SJCRH30 (cell line): ENCODE measurements at places on chromosomes 12 and 14. TPM values are rescaled to one million over a fixed set of nuclear protein-coding genes. Genes with fewer than 3 reads are reported as not detected.

GRCh38 chr12:104183443-104183842, 32.1 kb upstream of the TXNRD1 start:
- no peak for DNase-seq

DNA sequence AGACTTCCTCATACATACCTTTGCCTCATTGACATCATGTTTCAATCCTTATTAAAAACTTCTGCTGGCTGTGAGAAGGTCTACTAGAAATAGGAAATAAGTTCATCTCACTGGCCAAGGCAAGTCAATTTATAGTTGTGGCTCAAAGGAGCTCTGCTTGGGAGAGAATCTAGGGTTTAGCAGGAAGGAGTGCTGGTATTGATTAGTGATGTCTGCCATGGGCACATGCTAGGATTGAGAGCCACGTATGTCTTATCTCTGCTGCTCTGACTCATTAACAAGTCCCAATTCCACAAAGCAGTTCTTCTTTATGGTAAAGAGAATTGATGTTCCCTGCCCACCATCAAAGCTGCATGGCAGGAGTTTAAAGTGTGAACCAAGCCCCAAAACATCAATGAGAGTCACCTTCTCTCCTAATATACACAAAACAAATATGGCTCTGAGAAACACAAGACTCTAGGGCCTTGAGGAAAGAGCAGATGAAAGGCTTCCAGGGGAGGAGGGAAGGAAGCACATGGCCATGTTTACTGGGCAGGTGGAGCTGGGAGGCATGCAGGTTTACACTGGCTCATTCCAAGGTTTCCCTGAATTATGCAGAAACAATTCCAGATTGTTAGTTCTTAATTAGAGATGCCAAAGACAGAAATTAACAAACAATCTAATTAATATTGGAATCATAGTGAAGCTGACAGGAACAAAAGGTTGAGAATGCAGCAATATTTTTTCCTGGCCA, 931.9 kb upstream of the TMEM132C start:
- no peak for DNase-seq

DNA sequence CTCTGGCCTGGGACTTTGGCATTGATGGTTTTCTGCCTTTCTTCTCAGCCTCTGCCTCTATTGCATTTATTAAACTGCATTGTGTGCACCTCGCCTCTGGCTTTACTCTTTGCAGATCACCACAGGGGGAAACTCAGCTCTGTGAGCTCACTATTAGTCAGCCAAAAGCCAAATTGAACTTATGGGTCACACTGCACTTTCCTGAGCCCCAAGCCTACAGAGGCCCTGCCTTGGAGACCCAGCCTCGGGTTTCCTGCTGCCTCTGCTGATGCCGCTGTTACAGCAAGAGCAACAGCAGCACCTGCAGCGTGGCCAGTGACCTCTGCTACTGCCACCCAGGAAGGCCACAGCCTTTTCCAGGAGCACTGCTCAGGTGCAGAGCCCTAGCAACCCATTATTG, 122.5 kb downstream of the DAD1 start:
- no peak for DNase-seq

Gene RNASE3
- not detected in 2 replicates for total RNA-seq

- DNase-seq = no peak
These were observed 27.6 kb downstream of the LEMD3 start for GRCh38 chr12:65196762-65197567.

GRCh38 chr12:5965950-5966383, 20.9 kb upstream of the ANO2 start:
- DNase-seq = peak; percentile 64

DNA sequence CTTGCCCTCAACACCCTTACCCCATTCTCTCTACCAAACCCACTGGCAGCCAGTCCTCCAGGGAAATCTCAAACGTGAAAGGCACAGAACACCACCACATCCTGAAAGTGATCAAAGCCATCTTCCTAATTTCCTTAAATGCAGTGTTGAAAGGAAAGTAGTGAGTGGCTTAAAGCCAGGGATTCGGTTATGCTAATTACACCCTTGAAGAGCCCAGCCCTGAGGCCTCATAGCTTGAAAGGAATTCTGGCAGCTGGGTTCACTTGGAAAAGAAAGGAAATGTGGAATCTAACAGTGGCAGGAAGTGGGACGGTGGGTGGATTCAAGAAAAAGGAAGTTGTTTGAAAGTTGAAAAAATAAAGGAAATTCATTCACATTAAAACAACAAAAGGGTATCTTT, 73.0 kb upstream of the FICD start:
- DNase-seq = peak; percentile 28

DNA sequence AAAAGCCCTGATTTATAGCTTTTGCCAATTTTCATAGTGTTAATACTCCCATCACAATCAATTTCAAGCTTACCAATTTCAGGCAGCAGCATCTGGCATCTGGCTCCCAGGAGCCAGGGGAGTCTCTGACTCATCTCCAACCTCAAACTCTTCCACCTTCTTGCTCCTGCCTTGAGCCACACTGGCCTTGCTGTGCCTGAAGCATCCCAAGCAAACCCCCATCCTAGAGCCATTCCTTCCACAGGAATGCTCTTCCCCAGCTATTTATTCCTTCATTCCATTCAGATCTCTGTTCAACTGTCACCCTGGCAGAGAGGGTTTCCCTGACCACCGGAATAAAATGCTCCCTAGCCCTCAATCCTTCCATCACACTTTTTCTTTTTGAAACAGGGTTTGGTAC, 13.9 kb upstream of the PPP1CC start:
- DNase-seq = no peak

DNA sequence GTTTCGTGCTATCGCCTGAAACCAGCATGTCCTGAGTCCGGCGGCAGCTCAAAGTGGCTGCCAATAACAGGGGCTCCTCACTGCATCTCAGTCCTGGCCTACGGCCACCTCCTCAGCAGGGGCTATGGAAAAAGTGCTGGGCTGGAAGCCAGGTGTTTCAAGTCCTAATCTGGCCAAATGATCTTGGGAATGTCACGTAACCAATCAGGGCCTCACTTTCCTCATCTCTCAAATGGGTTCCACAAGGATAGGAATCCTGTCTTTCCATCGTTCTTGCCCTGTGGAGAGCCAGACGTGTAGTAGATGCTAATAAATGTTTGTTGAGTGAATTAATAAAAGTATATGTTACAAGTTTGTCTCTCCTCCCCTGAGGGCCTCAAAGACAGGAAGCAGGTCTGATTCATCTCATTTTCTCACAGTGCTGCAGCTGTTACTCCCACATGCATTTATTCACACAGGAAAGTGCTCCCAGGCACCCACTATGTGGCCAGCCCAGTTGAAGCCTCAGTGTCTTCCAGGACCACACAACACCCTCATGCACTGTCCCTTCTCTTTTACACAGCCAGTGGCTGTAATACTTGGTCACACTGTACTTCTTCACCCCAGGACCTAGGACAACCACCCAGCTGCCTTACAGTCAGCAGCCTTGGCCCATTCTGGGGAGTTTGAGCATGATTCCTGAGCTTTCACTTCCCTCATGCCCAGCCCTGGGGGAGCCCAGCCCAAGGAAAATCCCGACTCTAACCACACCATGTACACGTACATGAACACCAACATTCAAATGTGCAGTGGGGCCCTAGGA, 5.0 kb downstream of the CMKLR1 start:
- DNase-seq = no peak
